ENCODE measurements at places on chromosomes 6 and 20.

GRCh38 chr6:133339543-133340384 lies 98.6 kb downstream of the EYA4 start:
- DNase-seq: no peak

GRCh38 chr6:154496793-154497517 lies 13.5 kb downstream of the CNKSR3 start:
- DNase-seq: no peak

DNA sequence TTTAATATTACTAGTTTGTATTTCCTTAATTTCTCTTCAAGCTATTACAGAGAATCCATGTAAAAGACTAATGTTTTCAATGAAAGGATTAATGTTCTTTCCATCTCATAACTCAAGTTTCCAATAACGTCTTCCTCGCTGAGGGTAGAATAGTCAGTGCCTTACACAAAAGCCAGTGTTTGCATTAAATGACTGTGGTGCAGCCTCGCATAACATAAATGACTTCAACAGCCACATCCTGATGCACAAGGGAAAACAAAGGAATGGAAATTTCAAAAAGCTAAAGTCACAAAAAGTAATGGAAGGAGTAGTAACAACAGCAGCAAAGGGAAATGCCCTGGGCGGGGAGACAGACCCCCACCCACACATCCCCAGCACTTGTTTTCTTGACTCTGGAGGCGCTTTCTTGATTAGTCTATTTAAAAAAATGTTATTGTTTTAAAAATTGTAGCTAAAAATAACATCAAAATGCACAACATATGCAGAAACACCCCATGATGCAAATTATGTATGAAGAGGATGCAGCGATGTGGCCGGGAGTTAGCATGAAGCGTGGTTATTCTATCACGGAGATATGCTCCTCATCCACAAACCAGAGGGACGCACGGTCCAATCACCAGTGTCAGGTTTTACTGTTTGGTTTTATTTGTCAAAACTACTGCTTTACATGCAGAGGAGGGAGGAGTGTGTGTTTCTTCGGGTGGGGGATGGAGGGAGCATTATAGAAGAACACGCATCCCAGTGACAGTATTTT lies 228.6 kb downstream of the GMPR start:
- DNase-seq: no peak

GRCh38 chr6:95544517-95545225 lies 32.7 kb upstream of the MANEA start:
- DNase-seq: no peak

DNA sequence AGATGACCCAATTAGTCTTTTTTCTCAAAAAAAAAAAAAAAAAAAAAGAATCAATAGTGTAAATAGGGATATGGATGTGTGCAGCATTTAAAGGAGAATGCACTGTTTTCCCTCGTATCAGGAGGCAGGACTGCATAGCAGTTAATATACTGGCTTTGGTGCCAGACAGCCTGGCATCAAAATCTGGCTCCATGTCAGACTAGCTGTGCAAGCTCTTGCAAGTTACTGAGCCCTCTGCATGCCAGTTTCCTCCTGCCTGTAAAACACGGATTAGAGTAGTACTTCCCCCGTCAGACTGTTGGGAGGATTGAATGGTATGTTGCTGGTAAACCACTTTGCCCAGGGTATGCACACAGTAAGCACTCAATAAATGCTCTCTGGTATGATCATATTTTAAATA lies 594.2 kb upstream of the CHD6 start:
- no peak for DNase-seq

- DNase-seq: no peak
Measured at GRCh38 chr6:46888578-46888977, 33.2 kb downstream of the ADGRF5 start.

DNA sequence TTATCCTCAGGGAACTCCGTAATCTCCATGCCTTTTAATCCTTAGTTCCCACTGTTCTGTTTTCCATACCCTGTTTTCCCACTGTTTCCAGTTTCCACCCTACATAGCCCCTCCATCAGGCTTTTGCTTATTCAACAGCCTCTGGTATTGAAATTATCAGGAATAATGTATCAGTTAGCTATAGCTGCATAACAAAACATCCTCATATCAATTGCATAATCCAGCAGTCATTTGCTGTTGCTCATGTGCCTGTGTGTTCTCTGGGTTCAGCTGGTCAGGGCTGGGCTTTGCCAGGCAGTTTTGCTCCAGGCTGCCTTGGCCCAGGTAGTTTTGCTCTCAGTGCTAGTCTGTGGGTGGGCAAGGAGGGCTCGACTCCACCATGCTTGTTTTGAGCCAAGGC lies 94.3 kb upstream of the FOXA2 start:
- no peak for DNase-seq

GRCh38 chr20:10131732-10132345 lies 86.8 kb upstream of the SNAP25 start:
- peak; percentile 97 for DNase-seq

- DNase-seq: no peak
Measured at GRCh38 chr20:53002786-53003185, 30.6 kb downstream of the TSHZ2 start.

- no peak for DNase-seq
Measured at GRCh38 chr20:41627001-41627495, 8.9 kb upstream of the CHD6 start.

DNA sequence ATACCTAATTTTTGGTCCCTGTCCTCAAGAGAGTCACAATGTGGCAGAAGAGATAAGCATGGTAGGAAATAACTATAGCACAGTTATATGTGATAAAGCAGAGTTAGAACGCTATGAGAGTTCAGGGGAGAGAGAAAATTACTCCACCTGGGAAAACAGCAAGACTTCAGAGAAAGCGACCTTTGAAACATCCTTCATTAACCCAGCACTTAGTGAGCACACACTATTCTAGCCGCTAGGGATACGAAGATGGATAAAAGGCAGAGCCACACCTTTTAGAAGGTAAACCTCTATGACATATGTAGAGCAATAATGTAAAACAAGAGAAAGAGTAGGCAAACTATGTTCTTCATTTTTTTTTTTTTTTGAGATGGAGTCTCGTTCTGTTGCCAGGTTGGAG lies 264.3 kb downstream of the PTPRK start:
- DNase-seq: no peak

DNA sequence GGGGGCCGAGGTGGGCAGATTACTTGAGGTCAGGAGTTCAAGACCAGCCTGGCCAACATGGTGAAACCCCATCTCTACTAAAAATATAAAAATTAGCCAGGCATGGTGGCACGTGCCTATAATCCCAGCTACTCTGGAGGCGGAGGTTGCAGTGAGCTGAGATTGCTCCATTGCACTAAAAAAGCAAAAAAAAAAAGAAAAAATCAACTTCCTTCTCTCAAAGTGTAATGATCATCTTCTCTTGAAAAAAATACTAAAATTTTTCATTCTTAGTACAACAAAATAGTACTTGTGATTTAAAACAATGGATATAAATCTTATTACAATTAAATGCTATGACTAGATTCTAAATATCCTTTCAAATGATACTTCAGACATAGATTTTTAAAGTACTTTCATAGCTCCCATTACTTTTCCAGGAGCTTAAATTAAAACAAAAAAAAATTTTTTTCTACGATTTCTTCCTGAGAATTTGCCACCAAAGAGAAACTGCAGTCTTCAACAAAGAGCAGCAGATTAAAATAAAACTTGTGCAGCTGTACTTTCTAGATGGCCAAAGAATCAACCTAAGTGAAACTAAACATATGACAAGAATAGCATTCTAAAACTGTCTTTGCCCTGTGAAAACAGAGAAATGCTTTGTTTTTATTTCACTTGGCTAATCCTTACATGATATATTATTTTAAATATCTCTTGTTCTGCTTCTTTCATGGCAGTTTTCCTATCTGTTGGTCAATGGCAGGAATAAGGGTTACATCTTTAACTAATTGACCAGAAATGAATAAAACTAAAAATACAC lies 75.2 kb downstream of the MAP3K5 start:
- DNase-seq: no peak

DNA sequence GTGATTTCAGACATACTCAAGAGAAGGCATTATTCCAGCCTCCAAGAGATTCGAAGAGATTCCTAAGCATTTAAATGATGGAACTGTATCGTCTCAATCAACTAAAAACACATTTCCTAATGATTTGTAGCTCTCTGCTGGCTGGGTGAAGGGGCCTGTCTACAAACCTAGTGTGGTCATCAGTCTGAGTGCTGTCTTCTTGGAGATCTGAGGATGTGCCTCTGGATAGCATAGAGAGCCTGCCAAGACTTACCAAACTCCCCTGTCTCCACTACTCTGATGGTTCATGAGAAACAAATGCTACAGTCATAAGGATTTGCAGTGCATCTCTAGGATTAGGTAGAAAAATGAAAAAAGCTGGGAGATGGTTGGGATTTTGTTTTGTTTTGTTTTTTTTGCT lies 176.9 kb upstream of the CITED2 start:
- no peak for DNase-seq

GRCh38 chr6:42428326-42429041 lies 23.2 kb downstream of the TRERF1 start:
- no peak for DNase-seq

DNA sequence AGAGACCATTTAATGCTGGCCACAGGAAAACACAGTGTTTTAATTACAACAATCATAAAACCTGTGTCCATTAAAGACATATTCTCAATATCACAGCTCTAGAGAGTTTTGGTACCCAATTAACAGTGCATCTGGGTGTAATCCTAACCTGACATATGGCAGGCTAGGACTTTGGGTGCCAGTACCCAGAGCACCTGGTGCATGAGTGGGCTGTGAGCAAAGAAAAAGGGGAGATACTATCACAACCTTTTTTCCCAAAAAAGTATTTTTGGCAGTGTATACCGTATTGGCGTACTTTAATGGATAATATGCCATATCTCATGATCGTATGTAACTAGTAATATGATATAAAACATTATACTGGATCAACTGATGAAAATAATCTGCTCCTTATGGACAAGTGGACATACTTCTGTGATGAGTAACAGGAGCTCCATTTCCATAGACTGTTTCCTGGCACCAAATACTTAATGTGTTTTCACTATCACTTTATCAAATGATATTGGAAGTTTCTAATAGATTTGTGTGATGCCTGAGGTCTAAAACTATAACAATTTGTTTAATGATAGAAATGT lies 91.7 kb downstream of the COL19A1 start:
- peak; percentile 59 for DNase-seq

- peak; percentile 55 for DNase-seq
Measured at GRCh38 chr20:2006452-2007361, 12.8 kb upstream of the PDYN start.

- no peak for DNase-seq
Measured at GRCh38 chr6:144395014-144395413, 109.9 kb downstream of the UTRN start.

DNA sequence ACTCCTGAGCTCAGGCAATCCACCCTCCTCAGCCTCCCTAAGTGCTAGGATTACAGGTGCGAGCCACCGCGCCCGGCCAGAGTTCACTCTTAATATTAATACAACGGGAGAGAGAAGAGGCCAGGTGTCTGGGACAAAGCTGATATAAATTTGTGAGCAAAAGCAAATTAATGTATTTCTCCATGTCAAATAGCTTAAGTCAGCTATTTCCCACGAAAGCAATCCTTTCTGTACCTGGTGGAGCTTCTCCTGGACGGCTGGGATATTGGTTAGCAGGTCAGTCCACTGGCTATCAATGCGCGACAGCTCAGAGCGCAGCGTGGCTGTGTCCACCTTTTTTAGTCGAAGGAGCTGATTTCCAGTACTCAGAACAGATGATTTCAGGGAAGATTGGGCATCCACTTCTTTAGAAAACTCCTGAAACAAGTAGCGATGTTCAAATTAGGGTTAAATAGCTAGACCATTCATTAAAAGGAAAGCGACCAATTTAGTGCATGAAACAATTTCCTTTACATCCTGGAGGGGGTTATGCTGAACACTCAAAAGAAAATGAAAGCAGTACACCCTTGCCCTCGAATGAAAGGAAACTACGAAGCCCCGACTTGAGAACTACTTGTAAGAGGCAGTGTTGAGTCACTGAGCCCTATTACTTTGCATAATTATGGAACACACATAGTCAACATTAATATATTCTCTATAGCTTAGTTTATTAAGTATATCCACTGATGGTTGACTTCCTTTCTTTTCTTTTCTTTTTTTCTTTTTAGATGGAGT lies 403.4 kb downstream of the SYNE1 start:
- DNase-seq: no peak

DNA sequence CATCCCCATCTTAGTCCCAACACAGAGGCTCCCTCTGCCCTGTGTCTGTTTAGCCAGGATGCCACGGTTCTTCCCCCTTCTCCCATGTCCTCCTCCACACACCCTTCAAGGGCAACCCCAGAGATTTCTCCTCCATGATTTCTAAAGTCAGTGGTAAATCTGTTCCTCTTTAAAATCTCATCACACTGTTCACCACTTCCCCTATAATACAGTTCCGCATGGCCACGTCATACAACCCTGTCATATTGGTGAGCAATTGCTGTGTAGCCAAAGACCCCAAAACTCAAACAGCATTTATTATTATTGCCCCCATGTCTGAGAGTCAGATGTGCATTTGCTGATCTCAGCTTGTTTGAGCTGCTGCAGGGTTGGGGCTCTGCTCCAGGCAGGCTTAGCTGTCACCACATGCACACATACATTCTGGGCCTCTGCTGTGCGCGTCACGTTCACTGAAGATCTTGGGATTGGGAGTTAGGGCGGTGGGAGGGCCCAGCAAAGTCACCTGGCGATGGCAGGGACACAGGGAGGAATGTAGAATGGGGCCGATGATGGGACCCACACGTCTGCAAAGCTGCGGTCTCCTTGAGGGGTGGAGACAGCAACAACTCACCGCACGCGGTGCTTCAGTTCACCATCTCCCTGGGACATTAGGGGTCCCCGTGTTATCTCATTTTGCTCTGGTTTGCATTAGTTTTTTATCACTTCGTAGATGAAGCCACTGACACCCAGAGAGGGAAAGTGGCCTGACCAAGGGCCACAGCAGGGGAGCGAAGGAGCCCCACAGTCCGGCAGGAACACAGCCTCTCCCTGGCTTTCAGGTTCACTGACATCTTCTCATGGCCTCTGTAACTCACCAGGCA lies 36.9 kb upstream of the CD93 start:
- no peak for DNase-seq

DNA sequence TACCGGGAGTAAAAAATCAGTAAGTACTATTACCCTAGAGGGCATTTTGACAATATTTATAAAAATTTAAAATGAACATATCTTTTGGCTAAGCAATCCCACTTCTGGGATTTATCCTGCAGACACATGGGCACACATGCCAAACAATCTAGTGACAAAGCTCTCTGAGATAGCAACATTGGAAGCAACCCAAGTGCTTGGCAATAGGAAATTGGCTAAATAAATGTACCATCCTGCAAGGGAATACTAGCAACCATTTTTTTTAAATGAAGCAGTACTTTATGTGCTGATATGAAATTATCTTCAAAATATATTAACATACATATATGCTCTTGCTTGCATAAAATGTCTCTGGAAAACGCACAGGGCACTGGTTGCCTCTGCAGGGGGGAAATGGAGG lies 133.8 kb downstream of the SNX5 start:
- peak; percentile 74 for DNase-seq

- DNase-seq: no peak
Measured at GRCh38 chr6:125808060-125808459, 17.3 kb downstream of the NCOA7 start.

GRCh38 chr20:63693733-63694583 lies 2.5 kb upstream of the TNFRSF6B start:
- no peak for DNase-seq

All from cerebellar cortex (tissue), 1 donor.